ENCODE measurements at places on chromosomes 12 and 14.

DNA sequence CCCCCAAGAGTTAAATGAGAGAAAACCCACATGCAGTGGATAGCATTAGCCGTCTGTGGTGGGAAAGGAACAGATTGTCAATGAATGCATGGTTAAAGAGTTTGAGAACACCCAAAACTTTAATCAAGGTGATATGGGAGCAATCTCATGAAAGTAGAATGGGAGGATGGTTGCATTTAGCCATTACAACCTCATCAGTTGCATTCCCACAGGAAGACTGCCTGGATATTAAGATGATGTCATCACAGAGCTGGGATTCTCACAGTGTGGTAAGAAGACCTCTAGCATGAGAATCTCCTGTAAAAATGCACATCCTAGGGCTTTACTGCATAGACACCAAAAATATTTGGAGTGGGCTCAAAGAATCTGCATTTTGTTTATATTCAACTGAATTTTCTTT lies 284.9 kb downstream of the RGS6 start:
- DNase-seq, result no peak

- no peak for DNase-seq
Measured at GRCh38 chr14:79064214-79064613, 894.0 kb downstream of the NRXN3 start.

DNA sequence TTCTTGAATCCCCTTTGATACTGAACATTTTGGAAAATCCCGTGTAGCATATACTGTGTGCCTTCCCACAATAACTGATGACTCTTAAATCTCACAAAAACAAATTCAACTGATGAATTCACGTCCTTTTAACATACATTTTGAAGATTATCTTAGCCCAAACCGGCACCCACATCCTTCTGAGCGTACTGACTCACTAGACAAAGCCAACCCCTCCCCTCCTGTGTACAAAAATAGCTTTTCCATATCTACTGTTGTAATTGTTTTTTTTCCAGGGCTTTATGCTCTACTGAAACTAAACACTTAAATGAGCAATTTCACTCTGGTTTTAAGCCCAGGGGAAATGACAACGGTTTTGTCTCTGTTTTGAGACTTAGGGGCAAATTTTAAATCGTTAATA lies 109.4 kb upstream of the ATF7IP start:
- no peak for DNase-seq

DNA sequence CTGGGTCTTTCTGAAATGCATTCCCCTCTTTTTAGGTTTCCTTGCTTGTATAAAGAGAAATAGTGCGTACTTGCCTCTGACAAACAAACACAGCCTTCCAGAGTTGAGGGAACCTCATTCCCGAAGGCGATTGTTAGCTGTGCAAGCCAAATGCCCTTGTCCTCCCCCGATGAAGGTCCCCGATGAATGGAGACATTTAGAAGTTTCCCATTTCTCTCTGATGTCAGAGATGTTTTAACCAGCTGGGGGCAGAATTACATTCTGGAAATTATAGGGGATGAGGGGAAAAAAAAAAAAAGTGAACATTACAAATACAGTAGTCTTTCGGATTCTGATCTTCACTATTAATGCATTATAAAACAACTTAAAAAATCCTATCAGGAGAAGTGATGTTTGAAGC lies 366.8 kb downstream of the VRK1 start:
- DNase-seq, result no peak

- DNase-seq, result no peak
Measured at GRCh38 chr12:127260999-127261398, 1006.0 kb upstream of the TMEM132C start.

DNA sequence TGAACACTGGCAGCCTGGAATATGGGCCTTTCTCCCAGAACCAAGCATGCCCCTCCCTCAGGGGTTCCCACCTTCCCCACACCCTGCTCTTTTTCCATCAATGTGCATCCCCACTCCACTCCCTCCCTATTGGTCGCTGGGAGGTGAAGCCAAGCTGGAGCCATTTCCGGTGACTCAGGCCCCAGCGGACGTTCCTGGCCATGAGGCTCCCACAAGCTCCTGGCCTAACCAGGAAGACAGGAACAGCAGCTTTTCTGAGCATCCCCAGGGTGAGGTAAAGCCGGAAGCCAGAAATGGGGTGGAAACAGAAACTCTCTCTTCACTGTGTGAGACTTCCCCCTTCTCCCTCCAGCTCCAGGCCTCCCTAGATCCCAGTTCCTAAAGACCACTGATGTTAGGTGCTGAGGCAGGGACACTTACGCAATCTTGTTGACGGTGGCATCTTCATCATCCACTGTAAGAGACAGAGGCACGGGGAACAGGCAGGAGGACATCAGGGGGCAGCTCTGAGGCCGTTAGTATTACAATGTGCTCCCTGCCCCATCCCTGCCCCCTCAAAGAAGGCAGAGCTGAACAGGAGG lies 5.1 kb downstream of the LMBR1L start:
- DNase-seq, result no peak

DNA sequence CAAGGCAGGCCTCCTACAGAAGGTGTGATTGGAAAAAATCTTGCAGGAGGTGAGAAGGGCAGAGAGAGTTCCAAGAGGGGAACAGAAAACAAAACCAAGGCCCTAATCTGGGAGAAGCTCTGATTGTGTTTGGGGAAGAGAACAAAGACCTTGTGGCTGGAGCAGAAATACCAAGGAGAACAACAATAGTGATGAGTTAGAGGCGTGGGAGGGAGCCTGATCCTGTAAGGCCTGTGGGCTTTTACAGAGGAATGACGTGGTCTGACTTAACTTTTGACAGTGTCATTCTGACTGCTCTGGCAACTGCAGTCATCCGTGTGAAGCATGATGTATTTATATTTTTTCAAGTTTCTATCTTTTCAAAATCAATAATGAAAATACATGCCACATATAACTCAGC lies 200.6 kb downstream of the ANO4 start:
- no peak for DNase-seq

Measured in body of pancreas (tissue), 4 donors.